ENCODE measurements at places on chromosomes 1 and 21. TPM values are rescaled to one million over a fixed set of nuclear protein-coding genes. Genes with fewer than 3 reads are reported as not detected.

GRCh38 chr1:202593845-202594244 is 116.4 kb downstream of the SYT2 start:
- DNase-seq: no peak

GRCh38 chr1:205017001-205017400 is 26.0 kb upstream of the CNTN2 start:
- DNase-seq: no peak

DNA sequence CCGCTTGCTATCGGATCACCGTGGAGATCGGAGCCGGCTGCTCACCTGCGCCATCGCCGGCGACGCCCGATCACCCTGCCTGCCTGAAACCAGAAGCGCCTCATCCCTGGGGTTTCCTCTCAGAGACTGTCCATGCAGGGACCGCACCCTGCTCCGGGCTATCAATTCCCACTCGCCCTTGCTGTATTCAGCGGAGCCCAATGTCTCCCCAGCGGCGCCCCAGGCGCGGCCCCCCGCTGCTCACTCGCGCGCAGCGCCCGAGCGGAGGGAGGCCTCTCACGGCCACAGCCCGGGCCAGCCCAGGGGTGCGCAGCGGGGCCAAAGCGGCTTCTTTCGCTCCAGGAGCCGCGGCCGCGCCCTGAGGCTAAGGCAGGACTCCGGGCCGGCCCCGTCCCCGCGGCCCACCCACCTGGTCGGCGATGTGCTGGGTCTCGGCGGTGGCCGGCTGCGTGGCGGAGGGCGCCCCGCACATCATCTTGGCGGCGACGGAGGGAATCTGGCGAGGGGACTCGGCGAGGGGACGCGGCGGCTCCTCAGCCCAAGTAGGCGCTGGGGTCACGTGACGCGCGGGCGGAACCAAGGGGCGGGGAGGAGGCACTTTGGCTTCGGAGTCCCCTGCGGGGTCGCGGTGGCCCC is at the start of gene CSTB:
CSTB (minus strand) TSS at position 514 of the 636 bp plus-strand sequence; CDS start at position 475, 39 bp downstream.
- DNase-seq: peak; percentile 96

DNA sequence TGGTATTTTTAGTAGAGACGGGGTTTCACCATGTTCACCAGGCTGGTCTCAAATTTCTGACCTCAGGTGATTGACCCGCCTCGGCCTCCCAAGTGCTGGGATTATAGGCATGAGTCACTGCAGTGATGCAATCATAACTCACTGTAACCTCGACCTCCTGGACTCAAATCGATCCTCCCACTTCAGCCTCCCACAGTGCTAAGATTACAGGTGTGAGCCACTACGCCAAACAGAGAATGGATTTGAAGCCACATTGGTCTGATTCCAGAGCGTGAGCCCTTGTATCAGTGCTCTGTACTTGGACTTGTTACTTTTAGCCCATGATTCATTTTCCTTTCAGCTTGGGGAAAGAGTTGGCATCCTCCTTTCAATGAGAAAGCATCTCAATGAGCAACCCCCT is 14.9 kb upstream of the ZNF683 start:
- DNase-seq: no peak

- DNase-seq: peak; percentile 93
Measured at GRCh38 chr1:153774780-153775457, at the start of gene SLC27A3. Gene SLC27A3 (plus strand): TSS chr1:153775407. CDS start chr1:153775498, 91 bp downstream.

DNA sequence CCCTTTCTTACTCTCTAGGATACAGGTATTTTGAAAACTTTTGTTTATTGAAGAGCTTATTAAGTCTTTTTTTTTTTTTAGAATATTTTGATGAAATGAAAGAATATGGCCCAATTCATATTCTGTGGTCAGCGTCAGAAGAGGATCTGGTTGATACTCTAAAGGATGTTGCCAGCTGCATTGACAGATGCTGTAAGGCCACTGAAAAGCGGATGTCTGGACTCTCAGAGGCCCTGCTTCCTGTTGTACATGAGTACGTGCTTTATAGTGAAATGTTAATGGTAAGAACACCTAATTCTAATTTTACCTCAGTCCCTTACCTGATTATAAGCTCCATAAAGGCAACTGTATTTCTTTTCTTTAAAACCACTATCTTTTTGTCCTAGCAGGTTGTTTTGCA is 37.1 kb downstream of the SNX7 start:
- no peak for DNase-seq

GRCh38 chr1:22470227-22470626 is 18.6 kb downstream of the ZBTB40 start:
- no peak for DNase-seq

- DNase-seq: no peak
Measured at GRCh38 chr1:98181036-98181764, 260.4 kb upstream of the DPYD start.

GRCh38 chr1:3924825-3925220 is 24.8 kb upstream of the C1orf174 start:
- no peak for DNase-seq

GRCh38 chr1:166840309-166841274 is 1.3 kb downstream of the POGK start:
- DNase-seq: no peak

- DNase-seq: no peak
Measured at GRCh38 chr21:34790834-34791233, 122.0 kb downstream of the CLIC6 start.

DNA sequence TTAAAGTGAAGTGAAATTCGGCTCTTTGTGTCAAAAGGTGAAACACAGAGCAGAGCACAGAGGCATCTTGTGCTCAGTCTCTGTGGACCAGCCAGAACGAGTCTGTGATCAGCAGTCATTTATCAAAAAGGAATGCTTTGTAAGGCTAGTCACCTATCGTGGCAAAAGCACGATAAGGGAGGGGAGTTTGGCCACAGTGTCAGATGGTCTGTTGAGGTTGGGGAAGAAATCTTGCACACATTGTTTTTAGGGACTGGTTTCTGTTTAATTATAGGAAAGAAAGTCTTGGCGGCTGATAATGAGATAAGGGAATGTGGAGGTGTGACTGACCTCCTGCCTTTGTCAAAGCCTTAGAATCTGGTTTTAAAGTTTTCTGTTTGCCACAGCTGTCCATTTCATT is 58.2 kb upstream of the KIAA1614 start:
- no peak for DNase-seq

GRCh38 chr21:44637018-44637850 is at the start of gene KRTAP10-10:
Gene KRTAP10-10 (plus strand): TSS chr21:44637356. CDS start chr21:44637418, 62 bp downstream.
- DNase-seq: no peak

DNA sequence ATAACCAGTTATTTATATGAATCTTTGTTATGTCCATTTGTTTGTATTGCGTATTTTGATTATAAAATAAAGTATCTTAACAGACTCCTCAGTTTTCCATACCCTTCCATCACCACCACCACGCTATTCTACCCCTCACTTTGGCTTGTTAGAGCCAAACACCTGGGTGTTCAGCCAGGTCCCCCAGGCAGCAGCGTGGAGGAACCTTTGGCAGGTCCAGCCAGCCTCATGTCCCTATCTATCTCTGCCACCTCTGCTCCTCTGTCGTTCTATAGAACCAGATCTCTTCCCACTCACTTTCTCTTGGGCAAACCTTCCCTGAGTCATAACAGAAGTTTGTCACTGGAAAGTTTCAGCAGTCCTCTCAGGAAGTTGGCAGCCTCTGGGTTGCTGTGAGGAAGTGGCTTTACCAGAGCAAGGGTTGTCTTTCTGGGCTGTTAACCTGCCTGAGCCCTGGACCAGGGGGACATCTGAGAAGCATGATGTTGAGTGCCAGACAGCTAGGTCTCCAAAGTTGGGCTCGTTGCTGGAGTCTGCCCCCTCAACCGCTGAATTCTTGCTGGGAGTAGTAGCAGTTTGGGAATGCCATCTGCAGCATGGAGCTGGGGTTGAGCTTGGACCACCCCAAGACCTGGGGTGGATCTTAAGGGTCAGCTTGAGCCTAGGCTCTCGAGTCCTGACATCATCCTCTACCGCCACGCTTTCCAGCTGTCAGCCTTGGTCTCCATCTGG is 996 bp upstream of the SH3BGRL3 start:
- DNase-seq: no peak

The SLC44A5 gene
- total RNA-seq: 0.55 TPM

The SLC6A9 gene
- total RNA-seq: 19.2 TPM

The DCDC2B gene
- total RNA-seq: not detected

The B3GALT5 gene
- total RNA-seq: not detected

The PEX11B gene
- total RNA-seq: 31.0 TPM
